Activated CD4-positive, alpha-beta memory T cell treated with anti-CD3 and anti-CD28 coated beads, Interleukin-2, amount 10 ng/mL, durations not matched to agents 7 days and 5 days (primary cell): ENCODE measurements at places on chromosomes 3 and 15.

DNA sequence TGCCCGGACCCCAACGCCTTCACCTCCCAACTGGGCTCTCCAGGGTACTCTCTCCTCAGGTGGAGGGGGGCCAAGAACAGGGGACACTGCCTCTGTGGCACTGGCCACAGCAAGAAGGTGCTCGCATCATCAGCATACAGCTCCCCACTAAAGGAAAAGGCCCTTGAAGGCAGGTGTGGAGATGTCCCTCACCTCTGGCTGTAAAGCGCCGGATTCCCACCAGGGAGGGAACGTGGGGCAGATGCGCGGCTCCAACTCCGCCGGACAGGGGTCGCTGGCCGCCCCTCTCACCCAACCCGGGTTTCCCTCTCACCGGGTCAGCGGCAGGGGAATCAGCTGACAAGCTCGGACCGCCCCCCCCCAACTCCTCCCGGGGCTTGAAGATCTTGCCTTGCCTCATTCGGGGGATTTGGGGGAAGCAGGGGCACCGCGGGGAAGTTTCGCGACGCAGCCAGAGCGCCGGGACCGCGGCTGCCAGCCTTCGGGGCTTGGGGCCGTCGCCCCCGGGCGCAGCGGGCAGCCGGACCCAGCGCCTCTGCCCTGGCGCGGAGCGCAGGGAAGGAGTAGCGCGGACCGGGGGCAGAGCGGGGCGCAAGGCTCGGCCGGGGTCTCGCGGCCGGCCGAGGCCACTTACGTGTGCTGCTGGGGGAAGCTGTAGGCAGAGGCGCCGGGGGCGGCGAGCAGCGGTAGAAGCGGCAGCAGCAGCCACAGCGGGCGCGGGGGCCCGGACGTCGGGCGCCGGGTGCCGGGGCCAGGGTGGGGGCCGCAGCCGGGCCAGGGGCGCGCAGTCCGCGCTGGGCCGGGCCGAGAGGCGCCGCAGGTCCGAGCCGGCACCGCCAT is 630 bp downstream of the CACNA2D2 start:
- DNase-seq = no peak

GRCh38 chr3:170563712-170564423 is 22.0 kb downstream of the SLC7A14 start:
- peak; percentile 28 for DNase-seq

DNA sequence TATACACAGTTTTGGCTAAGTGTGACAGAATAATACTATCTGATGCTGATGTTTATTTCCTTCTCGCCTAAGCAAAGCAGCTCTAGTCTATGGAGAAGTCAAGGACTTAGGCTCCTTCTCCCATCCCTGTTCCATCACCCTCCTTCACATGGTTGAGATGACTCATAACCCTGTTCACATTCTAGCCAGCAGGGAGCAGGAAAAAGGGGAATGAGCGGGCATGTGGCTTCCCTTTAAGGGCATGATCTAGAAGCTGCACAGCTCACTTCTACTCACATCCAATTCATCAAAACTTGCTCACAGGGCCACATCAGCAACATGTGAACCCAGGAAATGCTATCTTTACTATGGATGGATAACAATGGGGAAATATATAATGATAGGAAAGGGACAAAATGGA is 40.9 kb downstream of the CBLB start:
- DNase-seq = no peak

GRCh38 chr3:164406281-164406680 is 672.0 kb downstream of the SI start:
- no peak for DNase-seq

- no peak for DNase-seq
These were observed 20.7 kb downstream of the TBC1D2B start for GRCh38 chr15:78056714-78057269.

DNA sequence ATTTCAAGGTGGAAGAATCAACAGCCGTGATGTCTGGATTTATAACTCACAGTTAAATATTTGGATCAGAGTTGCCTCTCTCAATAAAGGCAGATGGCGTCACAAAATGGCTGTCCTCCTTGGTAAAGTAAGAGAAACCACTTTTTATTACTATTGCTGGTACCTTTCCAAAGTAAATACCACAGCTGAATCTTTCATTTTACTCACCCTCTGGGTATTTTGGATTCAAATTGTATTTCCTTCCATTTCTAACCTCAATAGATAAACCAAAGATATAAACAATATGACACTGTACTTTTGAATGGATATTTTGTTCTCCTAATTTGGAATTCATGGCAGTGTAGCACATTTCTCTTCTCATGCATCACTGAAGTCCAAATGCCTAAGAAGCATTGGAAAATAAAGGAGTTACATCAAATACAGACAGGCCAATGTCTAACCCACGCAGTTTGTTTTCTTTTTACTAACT is 29.5 kb downstream of the KLHL24 start:
- DNase-seq = no peak

GRCh38 chr3:185342459-185343174 is 20.3 kb upstream of the MAP3K13 start:
- DNase-seq = no peak

DNA sequence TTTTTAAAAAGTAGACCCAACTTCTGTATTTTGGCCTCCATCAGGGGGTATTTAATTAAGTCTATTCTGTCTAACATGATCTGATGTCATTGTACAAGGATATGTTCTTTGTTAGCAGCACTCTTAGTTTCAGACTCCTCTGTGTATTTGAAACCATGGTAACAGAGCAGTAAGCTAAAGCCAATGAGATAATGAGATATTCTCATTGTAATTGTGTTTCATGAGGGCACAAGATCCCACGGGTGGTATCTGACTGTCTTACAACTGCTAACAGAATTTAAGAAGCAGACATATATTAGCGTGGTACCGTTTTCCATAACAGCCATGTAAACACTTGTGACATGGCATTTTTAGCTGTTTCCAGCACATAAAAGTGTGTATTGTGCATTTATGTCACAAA is 251.2 kb upstream of the VEPH1 start:
- no peak for DNase-seq

GRCh38 chr3:102545276-102545675 is 110.5 kb downstream of the ZPLD1 start:
- DNase-seq = no peak

- DNase-seq = no peak
These were observed 56.1 kb downstream of the BFSP2 start for GRCh38 chr3:133455960-133456359.
